ENCODE measurements at places on chromosomes 11 and 22.
A peak's percentile ranks its signal among the peaks of the same experiment; 100 is the strongest.

DNA sequence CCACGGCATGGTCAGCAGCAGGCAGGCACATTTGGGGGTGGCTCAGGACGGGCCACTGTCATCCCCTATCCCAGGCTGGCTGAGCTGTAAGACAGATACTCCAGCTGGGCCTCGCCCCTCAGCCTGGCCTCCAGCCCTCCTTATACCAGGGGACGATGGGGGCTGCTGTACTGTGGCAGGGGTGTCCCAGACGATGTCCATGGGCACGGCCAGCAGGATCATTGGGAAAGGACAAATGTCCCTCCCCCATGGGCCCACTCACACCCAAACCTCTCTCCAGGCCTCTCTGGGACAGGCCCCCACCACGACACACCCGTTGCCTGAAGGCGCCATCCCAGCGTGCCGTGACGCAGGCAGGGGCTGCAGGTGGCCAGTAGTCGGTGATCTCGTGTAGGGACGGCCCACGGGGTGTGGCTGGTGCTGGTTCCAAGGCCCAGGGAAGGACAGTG is 1.5 kb upstream of the IL17REL start:
- peaks cover 96% of the 10 kb centered on the region for H3K27me3 ChIP-seq
- no peaks in the 10 kb centered on the region for H3K36me3 ChIP-seq
- H3K4me3 ChIP-seq, result no peak overlapping the region
- no peak overlapping the region for H3K27ac ChIP-seq
- no peak for DNase-seq

DNA sequence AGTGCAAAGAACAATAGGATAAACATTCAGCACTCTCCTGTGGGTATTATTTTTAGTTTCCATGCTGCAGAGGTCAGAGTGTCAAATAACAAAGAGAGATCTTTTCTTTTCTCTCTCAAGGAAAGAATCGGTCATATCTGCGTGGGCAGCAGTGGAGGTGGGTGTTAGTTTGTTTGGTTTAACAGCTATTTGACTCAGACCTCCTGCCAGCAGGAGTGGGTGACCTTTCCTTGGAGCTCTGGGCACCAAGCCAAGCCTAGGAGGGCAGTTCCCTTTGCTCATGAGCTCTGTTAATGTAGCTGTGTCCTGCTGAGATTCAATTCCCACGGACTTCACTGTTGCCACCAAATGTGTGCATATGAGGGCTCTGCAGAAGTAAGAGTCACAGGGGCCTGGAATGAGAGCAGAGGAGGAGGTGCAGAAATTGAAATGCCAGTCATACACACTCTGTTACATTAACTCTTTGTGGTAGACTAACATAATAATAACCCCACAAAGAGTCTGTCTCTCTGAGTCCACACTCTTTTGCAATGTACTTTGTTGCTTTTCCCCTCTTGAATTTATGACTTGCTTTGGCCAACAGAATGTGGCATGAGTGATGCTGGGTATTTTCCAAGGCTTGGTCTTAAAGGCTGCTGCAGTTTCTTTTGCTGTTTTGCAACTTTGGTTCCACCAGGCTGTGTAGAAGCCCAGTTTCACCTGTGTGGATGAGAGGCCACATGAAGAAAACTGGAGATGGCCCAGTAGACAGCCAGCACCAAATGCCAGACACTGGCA is 76.0 kb upstream of the GRK3 start:
- H3K4me1 ChIP-seq, result no peaks in the 10 kb centered on the region
- H3K27me3 ChIP-seq, result no peaks in the 10 kb centered on the region
- no peak overlapping the region for H3K27ac ChIP-seq
- H3K4me3 ChIP-seq, result no peak overlapping the region
- DNase-seq, result peak; percentile 20

GRCh38 chr11:72609045-72609444 is 65.2 kb downstream of the PDE2A start:
- H3K36me3 ChIP-seq, result no peaks in the 10 kb centered on the region
- no peak overlapping the region for H3K4me3 ChIP-seq
- no peak overlapping the region for H3K27ac ChIP-seq
- DNase-seq, result no peak
- H3K27me3 ChIP-seq, result no peaks in the 10 kb centered on the region
- no peaks in the 10 kb centered on the region for H3K4me1 ChIP-seq

- DNase-seq, result no peak
- H3K27ac ChIP-seq, result no peak overlapping the region
- no peaks in the 10 kb centered on the region for H3K4me1 ChIP-seq
- no peaks in the 10 kb centered on the region for H3K27me3 ChIP-seq
Observed at GRCh38 chr11:91742155-91742554, 482.5 kb upstream of the FAT3 start.

DNA sequence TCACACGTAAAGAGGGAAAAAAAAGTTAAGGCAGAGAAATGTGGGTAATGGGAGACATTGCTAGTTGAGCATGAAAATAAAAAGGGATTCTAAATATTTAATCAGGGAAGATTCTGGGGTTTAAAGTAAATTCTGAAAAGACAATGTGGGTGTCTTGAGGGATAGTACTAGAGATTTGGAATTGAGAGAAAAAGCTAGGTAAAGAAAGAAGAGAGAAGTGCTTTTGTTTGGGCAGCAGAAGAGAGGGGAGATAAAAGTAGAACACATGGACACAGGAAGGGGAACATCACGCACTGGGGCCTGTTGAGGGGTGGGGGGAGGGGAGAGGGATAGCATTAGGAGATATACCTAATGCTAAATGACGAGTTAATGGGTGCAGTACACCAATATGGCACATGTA is 3.5 kb upstream of the YPEL4 start:
- H3K4me1 ChIP-seq, result no peaks in the 10 kb centered on the region
- H3K4me3 ChIP-seq, result no peak overlapping the region
- DNase-seq, result no peak
- H3K27me3 ChIP-seq, result no peaks in the 10 kb centered on the region

- H3K4me3 ChIP-seq, result no peak overlapping the region
- H3K36me3 ChIP-seq, result no peaks in the 10 kb centered on the region
Observed at GRCh38 chr11:36057379-36058042, 113.6 kb downstream of the LDLRAD3 start.

- no peak overlapping the region for H3K4me3 ChIP-seq
- no peaks in the 10 kb centered on the region for H3K27me3 ChIP-seq
- H3K27ac ChIP-seq, result no peak overlapping the region
- H3K36me3 ChIP-seq, result no peaks in the 10 kb centered on the region
Observed at GRCh38 chr11:13098063-13098462, 88.9 kb downstream of the RASSF10 start.

- H3K4me1 ChIP-seq, result no peaks in the 10 kb centered on the region
- DNase-seq, result no peak
- H3K36me3 ChIP-seq, result no peaks in the 10 kb centered on the region
- no peaks in the 10 kb centered on the region for H3K27me3 ChIP-seq
- H3K4me3 ChIP-seq, result no peak overlapping the region
Observed at GRCh38 chr11:100575860-100576717, 111.0 kb upstream of the ARHGAP42 start.

GRCh38 chr11:64924910-64925284 is 408 bp downstream of the PPP2R5B start:
- no peaks in the 10 kb centered on the region for H3K4me1 ChIP-seq
- peak overlapping the region; percentile 98 for H3K4me3 ChIP-seq
- no peak for DNase-seq
- peak overlapping the region; percentile 98 for H3K27ac ChIP-seq
- H3K27me3 ChIP-seq, result no peaks in the 10 kb centered on the region

DNA sequence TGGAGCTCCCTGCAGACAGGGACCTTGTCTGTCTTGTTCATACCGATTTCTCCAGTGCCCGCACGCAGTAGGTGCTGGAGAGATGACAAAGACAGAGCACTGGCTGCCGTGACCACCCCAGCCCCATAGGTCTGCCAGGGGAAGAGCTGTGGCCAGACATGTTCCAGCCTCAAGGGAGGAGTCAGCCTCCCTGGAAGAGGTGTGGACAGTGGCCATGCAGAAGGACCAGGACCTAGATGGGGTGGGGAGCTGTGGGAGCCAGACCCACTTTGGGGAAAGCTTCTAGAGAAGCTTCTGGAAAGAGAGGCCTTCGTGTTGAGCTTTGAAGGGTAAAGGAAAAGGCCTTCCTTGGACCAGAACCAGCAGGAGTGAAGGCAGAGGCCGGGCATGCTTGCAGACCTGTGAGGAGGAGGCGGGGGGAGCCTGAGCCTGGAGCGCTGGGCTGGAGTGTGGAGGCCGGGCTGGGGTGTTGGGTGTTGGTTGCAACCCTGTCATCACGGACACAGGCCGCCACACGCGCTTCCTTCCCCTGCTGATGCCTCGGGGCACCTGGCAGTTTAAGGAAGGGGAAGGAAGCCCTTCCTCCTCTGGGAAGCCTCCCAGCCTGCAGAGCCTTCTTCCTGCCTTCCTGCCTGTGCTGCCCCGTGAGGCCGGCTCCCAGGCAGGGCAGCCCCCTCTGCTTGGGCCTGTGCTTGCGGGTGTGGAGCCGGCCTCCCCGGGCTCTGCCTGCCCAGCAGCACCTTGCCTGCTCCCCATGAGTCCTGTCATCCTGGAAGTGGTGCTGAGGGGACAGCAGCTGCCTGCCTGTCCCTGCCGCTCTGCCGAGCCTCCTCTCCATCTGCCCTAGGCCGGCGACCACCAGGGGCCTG is 12.3 kb downstream of the RELT start:
- no peak overlapping the region for H3K4me3 ChIP-seq
- peak overlapping the region; percentile 9 for H3K27ac ChIP-seq
- no peaks in the 10 kb centered on the region for H3K36me3 ChIP-seq
- no peak for DNase-seq

DNA sequence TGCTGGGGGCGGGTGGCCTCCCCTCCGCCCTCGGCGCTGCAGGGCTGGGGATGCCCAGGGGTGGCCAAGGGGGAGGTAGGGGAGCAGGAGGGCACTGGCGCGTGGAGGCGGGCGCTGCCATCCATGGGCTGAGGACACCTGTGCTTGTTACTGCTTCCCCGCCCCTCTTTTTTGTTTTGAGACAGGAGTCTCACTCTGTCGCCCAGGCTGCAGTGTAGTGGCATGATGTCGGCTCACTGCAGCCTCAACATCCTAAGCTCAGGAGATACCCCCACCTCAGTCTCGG is 683 bp upstream of the FADS3 start:
- H3K4me3 ChIP-seq, result peak overlapping the region; percentile 36
- peaks cover 64% of the 10 kb centered on the region for H3K4me1 ChIP-seq
- H3K27me3 ChIP-seq, result no peaks in the 10 kb centered on the region

GRCh38 chr11:67262731-67263675 is 3.3 kb upstream of the GRK2 start:
- H3K36me3 ChIP-seq, result no peaks in the 10 kb centered on the region
- no peak overlapping the region for H3K4me3 ChIP-seq
- no peaks in the 10 kb centered on the region for H3K27me3 ChIP-seq
- DNase-seq, result peak; percentile 60
- H3K27ac ChIP-seq, result no peak overlapping the region
- peaks cover 46% of the 10 kb centered on the region for H3K4me1 ChIP-seq

GRCh38 chr22:32527756-32528155 is 53.1 kb downstream of the FBXO7 start:
- H3K27me3 ChIP-seq, result no peaks in the 10 kb centered on the region
- H3K36me3 ChIP-seq, result no peaks in the 10 kb centered on the region
- no peak for DNase-seq
- peak overlapping the region; percentile 66 for H3K27ac ChIP-seq
- H3K4me1 ChIP-seq, result peaks cover 34% of the 10 kb centered on the region

DNA sequence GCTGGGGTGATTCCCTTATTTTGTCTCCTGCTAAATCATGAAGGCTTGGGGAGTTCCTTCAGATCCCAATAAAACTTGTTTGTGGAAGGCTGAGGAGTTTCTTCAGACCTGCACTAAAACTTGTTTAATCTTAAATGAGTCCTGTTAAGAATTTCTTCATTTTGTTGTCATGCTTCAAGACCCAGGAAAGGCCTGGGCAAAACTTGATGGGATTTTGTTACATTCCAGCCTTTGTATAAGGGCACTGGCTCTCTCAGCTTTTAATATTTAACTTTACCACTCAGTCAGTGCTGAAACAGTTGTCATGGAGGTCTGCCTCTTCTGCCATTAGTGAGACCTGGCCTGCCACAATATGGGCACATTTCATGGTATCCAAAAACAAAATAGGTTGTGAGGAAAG is 699.0 kb downstream of the ETS1 start:
- H3K4me3 ChIP-seq, result no peak overlapping the region
- no peak for DNase-seq
- H3K4me1 ChIP-seq, result no peaks in the 10 kb centered on the region
- no peak overlapping the region for H3K27ac ChIP-seq
- H3K27me3 ChIP-seq, result no peaks in the 10 kb centered on the region
- H3K36me3 ChIP-seq, result no peaks in the 10 kb centered on the region

- no peaks in the 10 kb centered on the region for H3K36me3 ChIP-seq
- H3K4me1 ChIP-seq, result no peaks in the 10 kb centered on the region
- no peak overlapping the region for H3K4me3 ChIP-seq
- H3K27ac ChIP-seq, result no peak overlapping the region
- H3K27me3 ChIP-seq, result no peaks in the 10 kb centered on the region
- DNase-seq, result no peak
Observed at GRCh38 chr11:8097062-8097461, 16.1 kb downstream of the TUB start.

DNA sequence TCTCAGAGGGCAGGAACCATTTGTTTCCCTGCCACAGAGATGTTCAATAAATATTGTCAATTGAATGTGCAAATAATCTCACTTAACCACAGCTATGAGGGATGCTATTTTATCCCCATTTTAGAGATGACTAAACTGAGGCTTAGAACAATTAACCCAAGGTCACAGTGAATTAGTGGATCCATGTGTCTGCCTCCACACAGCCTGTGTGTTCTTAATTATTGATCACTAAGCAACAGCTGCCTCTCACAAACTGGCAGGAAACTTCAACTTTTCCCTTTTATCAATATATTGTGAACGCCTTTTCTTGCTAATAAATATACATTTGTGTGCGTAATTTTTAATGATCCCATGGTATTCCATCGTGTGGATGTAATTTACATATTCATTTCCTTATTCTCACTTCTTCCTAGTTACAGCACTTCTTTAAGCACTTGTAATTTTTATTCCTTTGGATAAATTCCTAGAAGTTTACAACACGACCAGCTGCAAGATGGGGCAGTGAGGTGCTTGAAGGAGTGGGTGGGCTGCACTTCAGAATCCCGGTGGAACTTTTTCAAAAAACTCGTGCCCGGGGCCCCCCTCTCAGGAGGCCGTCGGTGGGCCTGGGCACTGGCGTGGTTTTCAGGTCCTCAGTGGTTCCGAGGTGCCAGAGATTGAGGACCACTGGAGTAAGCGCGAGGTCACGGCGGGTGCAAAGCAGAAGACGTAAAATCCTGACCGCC is 915 bp upstream of the SREBF2 start:
- H3K4me1 ChIP-seq, result peaks cover 24% of the 10 kb centered on the region
- no peak for DNase-seq
- peak overlapping the region; percentile 97 for H3K27ac ChIP-seq
- peak overlapping the region; percentile 98 for H3K4me3 ChIP-seq
- H3K36me3 ChIP-seq, result peaks cover 17% of the 10 kb centered on the region

DNA sequence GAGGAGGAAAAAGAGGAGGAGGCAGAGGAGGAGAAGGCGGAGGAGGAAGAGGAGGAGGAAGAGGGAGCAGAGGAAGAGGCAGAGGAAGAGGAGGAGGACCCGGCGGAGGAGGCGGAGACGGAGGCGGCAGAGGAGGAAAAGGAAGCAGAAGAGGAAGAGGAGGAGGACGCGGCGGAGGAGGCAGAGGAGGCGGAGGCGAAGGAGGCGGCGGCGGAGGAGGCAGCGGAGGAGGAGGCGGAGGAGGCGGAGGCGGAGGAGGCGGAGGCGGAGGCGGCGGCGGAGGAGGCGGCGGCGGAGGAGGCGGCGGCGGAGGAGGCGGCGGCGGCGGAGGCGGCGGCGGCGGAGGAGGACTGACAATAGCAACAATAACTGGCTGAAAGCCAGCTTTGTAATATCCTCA is 616.6 kb downstream of the TBC1D22A start:
- H3K27ac ChIP-seq, result no peak overlapping the region
- no peak overlapping the region for H3K4me3 ChIP-seq
- DNase-seq, result no peak
- H3K27me3 ChIP-seq, result no peaks in the 10 kb centered on the region

Measured in tibial nerve (tissue), 4 donors.